ENCODE measurements at places on chromosomes 12 and 14. TPM values are rescaled to one million over a fixed set of nuclear protein-coding genes. Genes with fewer than 3 reads are reported as not detected.

- DNase-seq, result no peak
These were observed 171.6 kb downstream of the DPF3 start for GRCh38 chr14:72722201-72722785.

The MYO1H gene
- 0.51 TPM for total RNA-seq

- peak; percentile 91 for DNase-seq
These were observed 172.7 kb downstream of the CAND1 start for GRCh38 chr12:67441736-67442346.

DNA sequence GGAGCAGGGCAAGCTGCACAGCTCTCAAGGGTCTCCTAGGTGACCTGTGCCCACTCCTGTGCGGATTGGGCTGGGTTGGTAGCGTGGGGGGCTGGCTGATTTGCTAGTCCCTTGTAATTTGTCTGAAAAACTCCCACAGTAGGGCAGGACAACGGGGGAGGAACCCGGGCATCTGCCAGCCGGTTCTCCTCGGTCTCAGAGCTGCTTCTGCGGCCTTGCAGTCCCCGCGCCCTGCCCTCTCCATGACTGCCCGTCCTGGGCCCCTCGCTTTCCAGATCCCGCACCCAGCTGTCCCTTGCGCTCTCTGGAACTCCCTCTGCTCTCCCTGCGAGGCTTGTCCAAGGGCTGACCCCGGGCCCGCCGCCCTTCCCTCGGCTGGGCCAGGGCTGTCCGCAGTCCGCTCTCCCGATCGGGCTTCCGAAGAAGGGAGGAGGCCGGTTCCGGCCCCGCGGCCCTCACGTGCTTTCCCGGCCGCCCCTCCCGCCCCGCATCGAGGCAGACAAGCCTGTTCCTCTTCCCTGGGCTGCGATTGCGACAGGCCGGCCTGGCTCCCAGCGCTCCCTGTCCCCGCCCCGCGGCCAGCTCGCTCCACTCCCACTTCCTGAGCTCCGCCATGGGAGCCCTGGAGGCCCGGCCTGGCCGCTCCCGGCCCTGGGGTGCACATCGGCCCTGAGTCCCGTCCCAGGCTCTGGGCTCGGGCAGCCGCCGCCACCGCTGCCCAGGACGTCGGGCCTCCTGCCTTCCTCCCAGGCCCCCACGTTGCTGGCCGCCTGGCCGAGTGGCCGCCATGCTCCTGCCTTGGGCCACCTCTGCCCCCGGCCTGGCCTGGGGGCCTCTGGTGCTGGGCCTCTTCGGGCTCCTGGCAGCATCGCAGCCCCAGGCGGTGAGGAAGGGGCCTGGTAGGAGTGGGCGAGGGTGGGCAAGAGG is at the start of gene LTBR:
TSS of gene LTBR (plus strand) at position 591 of the 927 bp plus-strand sequence. CDS start at position 788, 197 bp downstream.
- DNase-seq, result peak; percentile 94

DNA sequence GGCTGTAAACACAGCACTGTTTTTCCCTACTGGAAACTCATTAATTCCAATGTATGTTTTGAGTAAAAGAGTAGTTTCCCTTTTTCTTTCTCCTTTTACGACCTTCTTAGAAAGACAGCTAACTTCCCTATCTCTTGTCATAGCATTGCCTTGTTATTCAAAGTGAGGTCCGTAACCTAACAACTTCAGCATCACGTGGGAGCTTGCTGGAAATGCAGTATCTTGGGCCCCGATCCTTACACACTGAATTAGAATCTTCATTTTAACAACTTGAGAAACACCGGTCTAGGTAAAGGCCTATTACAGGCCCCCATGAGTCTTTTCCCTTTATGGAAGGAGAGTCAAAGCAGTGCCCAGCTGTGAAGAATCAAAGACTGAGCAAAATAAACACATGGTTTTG is 230.7 kb upstream of the PRKD1 start:
- no peak for DNase-seq

DNA sequence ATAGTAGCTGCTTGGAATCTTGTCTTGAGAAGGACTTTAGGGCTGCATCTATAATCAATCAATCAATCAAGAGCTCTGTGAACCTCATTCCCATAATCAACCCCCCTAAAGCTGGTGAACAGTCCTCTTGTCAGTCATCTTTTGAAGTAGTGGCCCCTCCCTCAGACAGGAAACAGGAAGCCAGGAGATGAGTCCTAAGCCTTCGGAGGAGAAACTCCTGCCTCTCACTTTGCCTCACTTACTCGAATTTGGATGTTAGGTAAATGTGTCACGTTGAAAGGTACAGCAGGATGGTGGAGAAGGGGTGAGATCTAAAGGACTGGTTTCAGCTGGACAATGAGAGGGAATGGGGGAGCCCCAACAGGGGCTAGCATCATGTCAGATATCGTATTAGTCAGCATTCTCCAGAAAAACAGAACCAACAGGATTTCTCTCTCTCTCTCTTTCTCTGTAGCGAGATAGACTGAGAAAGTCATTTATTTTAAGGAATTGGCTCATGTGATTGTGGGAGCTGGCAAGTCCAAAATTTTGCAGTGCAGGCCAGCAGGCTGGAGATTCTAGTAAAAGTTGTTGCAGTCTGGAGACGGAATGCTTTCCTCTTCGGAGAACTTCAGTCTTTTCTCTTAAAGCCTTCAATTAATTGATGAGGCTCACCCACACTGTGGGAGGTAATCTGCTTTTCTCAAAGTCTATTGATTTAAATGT is 144.4 kb upstream of the PWP1 start:
- no peak for DNase-seq

- peak; percentile 50 for DNase-seq
These were observed 22.2 kb upstream of the GPR132 start for GRCh38 chr14:105087308-105087962.

- no peak for DNase-seq
These were observed 513.4 kb upstream of the FLRT2 start for GRCh38 chr14:85016496-85016895.

The BMP4 gene
- 15.3 TPM for total RNA-seq

The MYH6 gene
- total RNA-seq, result 3.3 TPM

The ACOT6 gene
- total RNA-seq, result not detected

GRCh38 chr12:108079721-108080120 is 49.4 kb upstream of the WSCD2 start:
- no peak for DNase-seq

- no peak for DNase-seq
These were observed 122.1 kb downstream of the SLC5A8 start for GRCh38 chr12:101087920-101088319.

- peak; percentile 6 for DNase-seq
These were observed 123.7 kb upstream of the DHRS4 start for GRCh38 chr14:23829736-23830471.

The SERPINA9 gene
- total RNA-seq, result not detected

GRCh38 chr14:52248057-52248456 is 19.4 kb upstream of the PTGDR start:
- no peak for DNase-seq

The SAMD15 gene
- total RNA-seq, result 0.51 TPM

The NKX2-1 gene
- not detected for total RNA-seq

- DNase-seq, result peak; percentile 40
These were observed 177.3 kb upstream of the CDKN3 start for GRCh38 chr14:54219261-54220070.
